ENCODE measurements at places on chromosomes 7 and 10.

DNA sequence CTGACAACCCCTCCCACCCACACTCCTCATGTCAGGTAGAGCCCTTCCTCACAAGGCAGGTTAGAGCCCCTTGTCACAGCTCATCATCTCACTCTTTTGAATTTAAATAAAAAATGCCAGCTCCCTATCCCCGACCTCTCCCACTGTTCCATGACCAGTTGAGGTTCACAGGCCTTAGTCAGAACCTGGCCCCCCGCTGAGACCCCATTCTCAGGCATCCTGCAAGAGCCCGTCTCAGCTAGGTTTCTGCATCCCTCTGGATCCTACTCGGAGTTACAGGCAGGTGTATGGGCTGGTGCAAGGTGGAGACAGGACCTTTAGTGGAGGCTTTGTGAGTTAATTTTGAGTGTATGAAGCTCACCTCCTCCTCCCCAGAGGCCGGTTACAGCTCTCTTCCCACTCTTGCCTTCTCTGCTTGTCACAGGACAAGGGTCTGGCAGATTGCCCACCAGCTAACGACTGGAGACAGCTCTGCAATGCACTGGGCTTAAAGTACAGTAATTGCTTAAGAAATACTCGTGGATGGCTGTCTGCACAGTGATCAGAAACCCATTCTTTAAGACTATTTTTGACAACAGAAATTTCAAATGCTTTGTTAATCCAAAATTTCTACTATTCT is 394.9 kb upstream of the DPP6 start:
- DNase-seq: no peak

- DNase-seq: no peak
Measured at GRCh38 chr7:121901026-121901425, 28.1 kb downstream of the PTPRZ1 start.

- no peak for DNase-seq
Measured at GRCh38 chr10:69789164-69789576, 12.5 kb upstream of the COL13A1 start.

DNA sequence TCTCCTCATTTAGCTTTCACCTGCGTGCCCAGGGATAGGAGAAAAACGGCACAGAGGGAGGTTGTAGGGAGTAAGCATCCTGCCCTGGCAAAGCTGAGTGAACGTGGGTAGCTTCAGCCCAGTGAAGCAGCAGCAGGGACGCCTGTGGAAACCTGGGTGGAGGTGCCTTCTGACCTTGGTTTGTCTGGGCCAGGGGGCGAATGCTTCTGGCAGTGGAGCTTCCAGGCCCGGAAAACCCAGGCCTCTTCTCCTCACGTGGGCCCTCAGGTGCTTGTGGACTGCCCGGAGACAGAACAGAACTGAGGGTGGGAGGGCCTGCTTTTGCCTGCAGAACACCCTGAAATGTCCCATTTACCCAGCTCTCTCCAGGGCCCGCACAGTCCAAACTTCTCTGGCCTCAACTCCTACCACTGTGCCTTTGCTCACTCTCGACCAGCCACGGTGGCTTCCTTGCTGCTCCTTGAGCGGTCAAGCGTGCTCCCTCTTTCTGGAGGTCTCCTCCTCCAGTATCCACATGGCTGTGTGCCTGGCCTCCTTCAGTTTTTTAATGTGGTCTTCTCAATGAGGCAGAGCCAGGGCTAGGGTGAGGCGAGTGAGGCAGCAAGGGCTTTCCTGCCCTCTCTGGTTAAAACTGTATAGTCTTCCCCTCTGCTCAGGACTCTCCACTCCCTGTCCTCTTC is 62.4 kb downstream of the TMEM209 start:
- DNase-seq: no peak

DNA sequence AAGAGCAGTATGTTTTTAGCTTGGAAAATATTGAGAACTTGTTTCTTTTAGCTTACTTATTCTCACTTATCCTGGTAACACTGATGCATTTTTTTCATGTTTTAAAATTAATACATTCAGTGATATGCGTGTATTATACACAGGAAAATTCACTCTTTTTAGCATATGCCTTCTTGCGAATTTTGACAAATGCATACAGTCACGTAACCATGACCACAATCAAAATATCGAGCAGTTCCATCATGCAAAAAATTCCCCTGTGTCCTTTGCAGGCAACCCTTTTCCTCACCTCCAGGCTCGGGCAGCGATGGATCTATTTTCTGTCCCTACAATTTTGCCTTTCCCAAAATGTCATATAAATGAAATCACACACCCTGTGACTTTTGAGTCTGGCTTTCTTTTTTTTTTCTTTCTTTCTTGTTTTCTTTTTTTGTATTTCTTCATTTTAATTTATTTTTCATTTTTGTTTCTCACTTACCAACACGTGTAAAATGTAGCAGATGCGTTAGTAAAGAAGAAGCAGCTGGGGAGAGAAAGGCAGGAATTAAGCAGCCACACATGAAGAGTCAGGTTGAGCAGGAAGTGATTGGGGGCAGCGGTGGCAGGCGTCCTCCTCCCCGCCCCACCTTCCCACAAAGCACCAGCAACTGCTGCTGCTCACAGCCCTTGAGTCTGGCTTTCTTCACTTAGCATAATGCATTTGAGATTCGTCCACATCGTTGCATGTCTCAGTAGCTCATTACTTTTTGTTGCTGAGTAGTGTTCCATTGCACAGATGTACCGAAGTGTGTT is 29.9 kb downstream of the ADRB1 start:
- no peak for DNase-seq

- DNase-seq: no peak
Measured at GRCh38 chr10:128180843-128181242, 54.6 kb upstream of the MKI67 start.

- no peak for DNase-seq
Measured at GRCh38 chr10:74079028-74079935, 71.3 kb downstream of the AP3M1 start.

DNA sequence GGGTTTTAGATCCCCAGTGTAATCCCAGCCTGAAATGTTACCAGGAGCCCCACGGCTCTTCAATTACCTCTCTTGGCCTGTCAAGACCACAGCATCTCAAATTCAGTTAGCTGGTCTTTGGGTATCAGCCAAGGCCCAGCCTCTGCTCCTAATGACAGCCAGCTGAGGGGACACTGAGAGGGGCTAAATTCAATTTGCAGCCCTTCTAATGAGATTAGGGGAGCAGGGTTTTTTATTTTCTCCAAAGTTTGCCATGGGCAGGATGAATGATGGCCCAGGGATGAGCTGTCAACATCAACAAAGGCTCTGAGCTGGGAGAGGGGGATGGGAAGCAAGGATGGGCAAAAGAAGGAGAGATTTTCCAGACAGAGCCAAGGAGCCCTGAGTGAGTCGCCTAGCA is 116.8 kb upstream of the TBX20 start:
- DNase-seq: no peak

GRCh38 chr7:79272066-79272669 is 181.3 kb downstream of the MAGI2 start:
- DNase-seq: peak; percentile 78

GRCh38 chr10:124984376-124984775 is 42.5 kb downstream of the ZRANB1 start:
- no peak for DNase-seq

- peak; percentile 51 for DNase-seq
Measured at GRCh38 chr10:70890917-70891431, 2.6 kb upstream of the PCBD1 start.

GRCh38 chr7:115676080-115676479 is 354.5 kb downstream of the TFEC start:
- DNase-seq: peak; percentile 95

GRCh38 chr7:55277916-55278315 is 87.2 kb upstream of the LANCL2 start:
- DNase-seq: no peak

DNA sequence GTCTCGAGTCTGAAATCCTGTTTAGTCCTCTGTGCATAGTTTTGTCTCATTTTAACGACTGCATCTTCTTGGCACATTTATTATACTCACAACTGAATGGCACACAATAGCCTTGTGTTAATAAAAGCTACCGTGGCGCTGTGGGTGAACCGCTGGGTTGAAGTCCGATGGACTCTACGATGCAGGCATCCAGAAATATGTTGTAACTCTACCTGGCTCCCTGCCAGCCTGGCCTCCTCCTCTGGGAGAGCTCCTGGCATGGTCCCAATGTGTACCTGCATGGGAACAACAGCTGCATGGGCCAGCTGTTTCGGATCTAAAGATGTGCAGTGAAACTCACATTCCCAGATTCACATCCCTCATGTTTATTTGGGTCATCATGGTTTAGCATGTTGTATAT is 3.7 kb upstream of the DPYSL4 start:
- peak; percentile 73 for DNase-seq

DNA sequence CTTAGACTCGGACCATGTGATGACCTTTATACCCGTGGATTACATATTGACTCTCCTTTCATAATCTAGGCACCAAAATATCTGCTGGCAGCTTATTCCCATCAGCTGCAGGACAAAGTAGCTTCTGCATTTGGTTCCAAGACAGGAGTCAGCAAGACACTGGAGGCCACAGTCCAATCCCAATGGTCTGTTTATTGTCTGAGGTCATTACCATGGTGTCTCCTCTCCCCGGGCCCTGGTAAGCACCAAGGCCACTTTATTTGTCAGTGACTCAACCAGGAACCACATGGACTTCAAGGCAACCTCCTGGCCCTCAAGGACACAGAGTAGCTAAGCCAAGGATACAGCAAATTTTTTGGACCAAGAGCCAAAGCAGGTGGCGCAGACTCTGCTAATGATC is 36.1 kb downstream of the KCNMA1 start:
- no peak for DNase-seq

- DNase-seq: peak; percentile 14
Measured at GRCh38 chr7:77757589-77757988, 40.6 kb downstream of the TMEM60 start.

DNA sequence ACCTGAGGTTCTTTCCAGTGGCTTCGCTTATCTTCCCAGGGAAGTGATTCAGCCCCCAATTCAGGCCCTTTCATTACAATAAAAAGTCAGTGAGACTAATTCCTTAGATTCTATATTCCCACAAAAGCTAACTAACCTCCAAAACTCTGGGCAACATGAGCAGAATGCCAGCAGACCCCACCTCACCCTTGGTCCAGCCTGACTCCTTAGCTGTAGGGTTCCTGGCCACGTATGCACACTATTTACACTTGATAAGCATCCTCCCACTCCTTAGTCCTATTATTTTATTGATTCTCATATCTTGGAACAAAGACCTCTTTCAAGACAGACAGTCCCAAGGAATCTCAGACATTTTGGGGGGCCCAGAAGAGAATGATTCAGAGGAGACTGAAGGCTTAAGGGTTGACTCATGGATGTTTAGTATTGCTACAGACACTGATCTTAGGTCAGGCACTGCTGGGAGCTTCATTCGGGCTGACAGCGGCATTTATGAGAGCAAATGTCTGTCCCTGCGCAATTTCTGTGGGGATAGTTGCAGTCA is 162.6 kb upstream of the GDF10 start:
- no peak for DNase-seq

DNA sequence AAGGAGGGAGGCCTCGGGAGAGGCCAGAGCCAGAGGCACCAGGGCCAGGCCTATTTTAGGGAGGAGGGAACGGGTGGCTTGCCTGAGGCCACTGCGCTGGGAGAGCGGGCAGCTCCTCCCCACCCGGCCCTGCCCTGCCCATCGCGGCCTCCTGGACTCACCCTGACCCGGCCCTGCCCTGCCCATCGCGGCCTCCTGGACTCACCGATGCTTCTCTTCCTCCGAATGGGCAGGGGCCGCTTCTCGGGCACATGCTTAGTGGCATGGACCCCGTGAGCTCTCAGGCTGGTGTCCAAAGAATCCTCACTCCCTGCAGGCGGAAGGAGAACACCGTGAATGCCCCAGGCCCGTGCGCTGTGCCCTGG is 7.5 kb downstream of the PDGFA start:
- DNase-seq: no peak

DNA sequence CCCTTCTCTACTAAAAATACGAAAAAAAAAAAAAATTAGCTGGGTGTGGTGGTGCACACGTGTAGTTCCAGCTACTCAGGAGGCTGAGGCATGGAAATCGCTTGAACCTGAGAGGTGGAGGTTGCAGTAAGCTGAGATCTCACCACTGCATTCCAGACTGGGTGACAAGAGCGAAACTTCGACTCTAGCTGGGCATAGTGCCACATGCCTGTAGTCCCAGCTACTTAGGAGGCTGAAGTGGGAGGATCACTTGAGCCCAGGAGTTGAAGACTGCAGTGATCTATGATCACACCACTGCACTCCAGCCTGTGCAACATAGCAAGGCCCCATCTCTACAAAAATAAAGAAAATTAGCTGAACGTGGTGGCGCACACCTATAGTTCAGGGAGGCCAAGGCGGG is 1.2 kb upstream of the SPACDR start:
- DNase-seq: no peak

GRCh38 chr7:150398965-150399320 is 19.8 kb downstream of the ZNF775 start:
- no peak for DNase-seq

All from NCI-H69 (cell line).